ENCODE measurements at places on chromosomes 5 and 9.

GRCh38 chr5:141369994-141370848 lies at the start of gene PCDHGB3:
Gene PCDHGB3, plus strand, starts transcription at chr5:141370242. Its CDS starts 153 bp downstream, at chr5:141370395.
- DNase-seq, result no peak

DNA sequence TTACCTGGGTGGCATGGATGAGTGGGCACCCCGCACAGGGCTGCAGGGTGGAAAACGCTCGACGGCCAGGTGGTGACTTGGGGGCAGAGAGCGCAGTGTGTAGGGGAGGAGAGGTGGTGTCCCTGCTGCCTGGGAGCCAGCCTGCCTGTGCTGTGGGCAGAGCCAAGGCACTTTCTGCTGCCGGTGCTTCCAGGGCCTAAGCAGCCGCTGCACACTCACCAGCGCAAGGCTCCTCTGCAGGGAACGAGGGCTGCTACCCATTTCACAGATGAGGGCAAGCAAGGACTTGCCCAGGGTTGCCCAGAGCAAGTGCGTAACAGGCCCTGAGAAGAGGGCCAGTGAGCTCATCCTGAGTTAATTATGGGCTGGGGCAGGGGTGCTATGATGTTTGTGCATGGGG lies 62.5 kb downstream of the CRB2 start:
- no peak for DNase-seq

DNA sequence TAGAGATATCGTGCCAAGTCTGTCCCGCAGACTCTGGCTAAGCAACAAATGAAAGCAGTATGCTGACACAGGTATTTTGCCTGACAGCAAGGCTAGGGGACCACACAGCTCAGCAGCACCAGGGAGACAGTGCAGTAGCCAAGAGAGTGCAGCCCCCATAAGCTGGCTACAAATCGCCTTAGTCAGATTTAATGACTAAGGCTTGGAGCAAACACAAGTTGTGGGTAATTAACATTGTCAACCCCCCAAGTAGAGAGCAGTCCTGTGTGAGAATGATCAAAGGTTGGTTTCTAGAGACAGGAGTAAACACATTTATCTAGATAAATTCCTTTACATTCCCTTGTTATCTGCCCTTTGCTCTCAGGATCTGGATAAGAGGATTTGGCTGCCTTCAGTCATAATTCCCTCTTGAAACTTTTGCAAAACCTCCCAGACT lies 1434.5 kb upstream of the CDH6 start:
- no peak for DNase-seq

DNA sequence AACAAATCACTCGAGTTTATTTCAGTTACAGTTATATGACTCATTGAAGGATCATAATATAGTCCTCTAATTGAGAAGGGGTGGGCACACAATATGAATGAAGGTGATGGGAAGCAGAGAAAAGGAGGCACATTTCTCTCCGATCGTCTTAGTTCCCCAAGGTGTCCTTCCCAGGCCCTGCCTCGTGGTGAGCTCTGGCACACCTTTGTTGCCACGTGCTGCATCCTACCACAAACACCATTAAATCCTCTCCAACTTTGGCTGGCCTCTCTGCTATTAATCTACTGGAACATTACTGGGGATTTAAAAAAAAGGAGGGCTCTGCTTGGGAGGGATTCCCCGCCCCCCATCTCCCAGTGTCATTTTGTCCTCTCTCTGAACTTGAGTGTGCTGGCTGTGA lies 42.9 kb downstream of the CDH6 start:
- no peak for DNase-seq

DNA sequence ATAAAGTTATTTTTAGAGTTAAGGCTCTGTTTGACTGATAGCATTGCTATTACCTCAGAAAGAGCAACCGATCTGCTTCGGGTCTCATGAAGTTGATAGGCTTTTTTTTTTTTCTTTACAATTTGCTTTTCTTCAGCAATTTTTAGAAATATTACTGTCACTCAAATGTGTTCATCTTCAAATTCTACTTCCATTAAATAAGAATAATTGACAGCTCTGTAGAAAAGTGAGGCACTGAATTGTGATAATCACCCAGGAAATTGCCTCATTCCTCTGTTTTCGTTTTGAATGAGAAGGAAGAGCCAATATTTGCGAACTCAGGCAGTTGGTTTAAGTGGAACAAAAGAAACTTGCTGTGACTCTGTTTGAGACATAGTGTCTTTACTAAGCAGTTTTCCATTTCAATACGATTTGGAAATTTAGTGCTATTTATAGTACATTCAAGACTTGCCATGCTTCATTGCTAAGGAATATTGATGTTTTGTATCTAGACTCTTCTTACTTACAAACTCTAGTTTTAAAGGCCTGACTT lies 700.5 kb upstream of the CDH10 start:
- DNase-seq, result no peak

GRCh38 chr5:78041805-78042204 lies 252.7 kb downstream of the AP3B1 start:
- DNase-seq, result no peak

DNA sequence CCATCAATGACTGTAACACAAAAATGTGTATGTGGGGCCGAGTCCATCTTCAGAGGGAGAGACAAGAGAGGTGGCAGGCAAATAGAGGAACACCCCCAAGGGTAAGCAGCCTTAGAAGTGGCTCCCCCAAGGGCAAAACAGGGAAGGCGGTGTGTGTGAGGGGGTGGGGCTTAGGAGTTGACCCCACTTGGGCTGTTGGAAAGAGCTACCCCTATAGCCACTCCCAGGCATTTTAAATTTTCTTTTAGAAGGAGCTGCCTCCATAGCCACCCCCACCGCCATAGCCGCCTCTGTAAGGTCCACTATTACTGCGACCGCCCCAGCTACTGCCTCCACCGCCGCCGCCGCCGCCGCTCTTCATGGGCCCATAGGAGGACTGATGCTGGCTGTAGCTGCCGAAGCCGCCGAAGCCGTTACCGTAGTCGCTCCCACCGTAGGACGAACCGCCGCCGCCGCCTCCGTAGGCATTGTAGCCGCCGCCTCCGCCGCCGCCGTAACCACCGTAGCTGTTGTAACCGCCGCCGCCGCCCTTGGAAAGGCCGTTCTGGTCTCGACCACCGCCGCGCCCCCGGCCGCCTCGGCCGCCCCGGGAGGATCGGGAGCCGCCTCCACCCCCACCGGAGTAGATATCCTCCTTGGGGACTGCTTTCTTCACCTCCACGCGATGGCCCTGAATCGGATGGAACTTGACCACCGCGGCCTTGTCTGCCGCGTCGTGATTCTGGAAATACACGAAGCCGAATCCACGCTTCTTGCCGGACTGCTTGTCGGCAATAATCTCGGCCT lies 1.1 kb downstream of the HNRNPA0 start:
- DNase-seq, result peak; percentile 10

GRCh38 chr9:29865764-29866313 lies 2292.6 kb upstream of the C9orf72 start:
- DNase-seq, result no peak

- DNase-seq, result no peak
These were observed 301.5 kb upstream of the VLDLR start for GRCh38 chr9:2320114-2320513.

DNA sequence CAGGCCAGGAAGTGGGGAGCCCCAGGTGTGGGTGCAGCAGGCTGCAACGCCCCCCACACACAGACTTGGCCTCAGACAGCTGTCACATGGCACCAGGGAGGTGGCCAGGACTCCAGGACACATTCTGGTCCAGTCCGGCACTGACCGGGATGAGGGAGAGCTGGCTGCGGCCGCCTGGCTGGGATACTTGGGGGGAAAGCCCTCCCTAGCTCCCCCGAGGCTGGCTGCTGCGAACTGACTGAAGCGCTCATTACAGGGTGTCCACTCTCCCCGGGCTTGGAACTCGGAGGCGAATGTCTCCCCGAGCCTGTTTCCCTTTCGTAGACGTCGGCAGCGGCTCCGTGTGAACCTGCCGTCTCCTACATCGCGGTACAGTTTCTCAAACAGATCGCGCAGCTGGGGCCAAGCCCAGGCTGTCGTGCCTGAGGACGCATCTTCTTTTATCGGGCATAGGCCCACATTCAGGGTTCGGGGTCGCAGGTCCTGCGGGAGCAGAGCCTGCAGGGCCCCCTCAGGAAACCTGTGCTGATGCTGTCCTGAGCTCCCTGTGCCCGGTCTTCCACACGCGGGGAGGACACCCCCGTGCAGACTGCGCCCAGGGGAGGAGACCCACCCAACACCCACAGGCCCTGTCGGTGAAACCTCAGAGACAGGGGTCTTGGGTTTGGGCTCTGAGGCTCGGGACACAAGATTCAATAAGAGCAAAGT lies 19.8 kb downstream of the NACC2 start:
- DNase-seq, result no peak

DNA sequence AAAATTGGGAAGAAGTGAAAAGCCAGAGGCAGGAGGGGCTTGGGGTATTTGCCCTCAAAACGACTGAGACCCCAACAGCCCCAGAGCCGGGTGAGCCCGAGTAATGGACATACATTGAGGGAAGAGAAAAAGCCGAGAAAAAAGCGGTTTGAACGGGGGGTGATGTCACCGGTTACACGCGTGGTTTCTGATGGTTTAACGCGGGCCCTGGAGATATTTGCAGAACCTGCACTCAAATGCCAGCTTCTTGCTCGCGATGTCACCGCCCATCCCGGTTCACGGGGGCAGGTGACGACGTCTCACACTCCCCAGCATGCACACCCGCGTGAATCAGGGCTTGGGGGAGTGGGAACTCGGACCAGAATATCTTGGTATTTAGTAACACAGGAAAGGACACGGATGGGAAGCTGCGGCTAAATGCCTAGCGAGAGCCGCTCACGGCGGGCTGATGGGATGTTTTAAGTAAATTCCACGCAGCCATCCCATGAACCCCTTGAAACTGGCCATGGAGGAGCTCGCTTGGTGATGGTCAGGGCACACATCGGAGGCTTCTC lies 102.0 kb upstream of the RAPGEF1 start:
- no peak for DNase-seq

- no peak for DNase-seq
These were observed 655.3 kb downstream of the LRRC70 start for GRCh38 chr5:63233911-63234310.

DNA sequence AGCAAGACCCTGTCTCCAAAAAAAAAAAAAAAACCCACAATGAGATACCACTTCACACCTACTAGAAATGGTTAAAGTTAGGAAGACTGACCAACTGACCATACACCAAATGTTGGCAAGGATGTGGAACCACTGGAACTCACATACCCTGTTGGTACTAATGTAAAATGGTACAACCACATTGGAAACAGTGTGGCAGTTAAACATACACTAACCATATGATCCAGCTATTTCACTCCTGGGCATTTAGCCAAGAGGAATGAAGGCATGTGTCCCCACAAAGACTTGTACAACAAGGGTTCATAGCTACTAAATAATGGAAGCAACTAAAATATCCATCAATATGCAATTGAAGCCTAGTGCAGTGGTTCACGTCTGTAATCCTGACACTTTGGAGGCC lies 21.3 kb downstream of the NAIF1 start:
- DNase-seq, result no peak

DNA sequence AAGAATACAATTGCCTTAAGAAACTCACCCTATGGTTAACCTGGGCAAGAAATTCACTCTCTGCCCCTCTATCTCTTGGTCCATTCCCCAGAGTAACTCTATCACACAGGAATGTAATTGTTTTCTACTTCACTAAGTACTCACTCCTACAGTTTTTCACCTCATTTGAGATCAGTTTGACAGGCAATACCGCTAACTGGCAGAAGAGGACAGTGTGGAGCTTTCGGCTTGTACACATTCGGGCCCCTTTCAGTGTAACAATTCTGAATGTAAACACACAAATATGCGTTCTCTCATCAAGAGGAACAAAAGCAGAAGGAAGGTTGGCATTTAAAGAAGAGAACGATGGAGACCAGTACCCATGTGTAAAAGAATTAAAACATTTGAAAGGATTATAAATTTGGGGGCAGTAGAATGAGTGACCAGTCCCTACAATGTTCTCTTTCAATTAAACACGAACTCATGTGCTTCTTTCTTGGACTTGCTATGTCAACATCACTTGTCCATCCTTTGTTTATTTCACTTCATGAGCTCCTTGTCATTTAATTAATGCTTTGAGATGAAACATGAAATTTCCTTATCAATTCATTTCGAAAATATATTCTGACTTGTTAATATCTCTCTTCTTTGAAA lies 188.5 kb upstream of the GRAMD2B start:
- no peak for DNase-seq

- DNase-seq, result no peak
These were observed 97.4 kb downstream of the HOMER1 start for GRCh38 chr5:79416499-79416898.

- DNase-seq, result no peak
These were observed 118.9 kb downstream of the NR6A1 start for GRCh38 chr9:124652203-124652602.

GRCh38 chr9:18427691-18428090 lies 46.3 kb upstream of the ADAMTSL1 start:
- no peak for DNase-seq

- DNase-seq, result no peak
These were observed 24.2 kb upstream of the MELK start for GRCh38 chr9:36548454-36548853.

DNA sequence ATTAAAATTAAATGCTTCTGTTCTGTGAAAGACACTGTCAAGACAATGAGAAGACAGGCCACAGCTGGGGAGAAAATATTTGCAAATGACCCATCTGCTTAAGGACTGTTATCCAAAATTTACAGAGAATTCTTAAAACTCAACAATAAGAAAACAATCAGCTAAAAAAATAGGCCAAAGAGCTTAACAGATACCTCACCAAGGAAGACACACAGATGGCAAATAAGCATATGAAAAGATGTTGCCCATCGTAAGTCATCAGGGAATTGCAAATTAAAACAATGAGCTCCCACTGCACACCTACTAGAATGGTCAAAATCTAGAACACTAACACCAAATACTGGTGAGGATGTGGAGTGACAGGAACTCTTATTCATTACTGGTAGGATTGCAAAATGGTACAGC lies 10.3 kb downstream of the WNK2 start:
- DNase-seq, result no peak

DNA sequence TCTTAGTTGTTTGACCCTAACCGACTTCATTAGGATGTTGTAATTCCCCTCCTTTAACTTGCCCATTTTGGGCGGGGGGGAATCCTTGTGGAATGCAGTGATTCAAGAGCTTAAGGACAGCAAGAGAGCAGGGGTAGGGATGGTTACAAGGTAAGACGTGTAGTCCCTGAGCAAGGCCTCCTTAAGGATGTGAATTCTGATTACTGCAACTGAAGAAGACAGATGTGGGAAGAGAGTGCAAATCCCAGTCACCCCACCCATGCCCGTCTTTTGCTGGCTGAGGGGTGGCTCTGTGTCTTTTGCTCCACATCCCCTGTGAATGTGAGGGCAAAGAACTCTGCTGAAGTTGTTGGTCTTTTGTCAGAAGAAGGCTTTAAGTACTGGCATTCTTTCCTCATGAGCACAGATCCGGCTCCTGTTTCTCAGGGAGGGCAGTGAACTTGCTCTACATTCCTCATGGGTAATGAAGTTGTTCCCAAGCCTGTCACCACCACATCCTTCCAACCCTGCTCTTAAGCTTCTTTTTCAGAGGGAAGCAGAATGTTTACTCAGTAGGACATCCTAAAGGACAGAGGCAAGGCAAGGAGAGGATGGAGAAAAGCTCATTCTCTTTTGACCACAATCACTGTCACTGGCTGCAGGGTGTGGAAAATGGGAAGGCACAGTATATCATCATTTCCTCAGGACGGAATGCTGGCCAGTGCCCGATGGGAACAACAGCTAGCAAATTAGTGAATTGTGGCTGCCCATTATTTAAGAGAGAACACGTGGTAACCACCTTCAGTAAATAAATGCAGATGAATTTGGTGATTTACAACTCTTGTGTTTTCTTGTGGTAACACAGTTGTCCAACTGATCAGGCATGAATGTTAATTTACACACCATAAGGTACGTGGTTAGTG lies 61.5 kb downstream of the RAI14 start:
- DNase-seq, result no peak
